ENCODE measurements at places on chromosomes 7 and 10.

- DNase-seq, result no peak
Measured at GRCh38 chr10:93548376-93549071, 17.9 kb upstream of the FFAR4 start.

- no peak for DNase-seq
Measured at GRCh38 chr7:98997846-98998245, 119.5 kb downstream of the TRRAP start.

DNA sequence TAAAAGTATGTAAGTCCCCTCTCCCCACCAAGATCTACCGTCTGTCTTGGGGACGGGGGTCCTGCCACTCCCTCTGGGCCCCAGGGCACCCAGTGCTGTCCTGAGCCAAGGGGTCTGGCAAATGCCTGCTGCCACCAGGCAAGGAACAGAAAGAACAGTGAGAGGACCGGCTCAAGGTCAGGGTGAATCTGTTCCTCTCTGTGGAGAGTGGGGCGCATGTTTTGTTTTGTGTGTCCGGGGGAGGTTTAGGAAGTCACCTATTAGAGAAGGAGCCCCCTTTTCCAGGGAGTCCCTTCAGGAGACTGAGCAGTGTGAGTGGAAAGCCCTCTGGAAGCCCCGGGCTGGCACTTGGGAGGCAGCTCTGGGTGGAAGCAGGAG lies 158.5 kb upstream of the RHEB start:
- DNase-seq, result no peak

DNA sequence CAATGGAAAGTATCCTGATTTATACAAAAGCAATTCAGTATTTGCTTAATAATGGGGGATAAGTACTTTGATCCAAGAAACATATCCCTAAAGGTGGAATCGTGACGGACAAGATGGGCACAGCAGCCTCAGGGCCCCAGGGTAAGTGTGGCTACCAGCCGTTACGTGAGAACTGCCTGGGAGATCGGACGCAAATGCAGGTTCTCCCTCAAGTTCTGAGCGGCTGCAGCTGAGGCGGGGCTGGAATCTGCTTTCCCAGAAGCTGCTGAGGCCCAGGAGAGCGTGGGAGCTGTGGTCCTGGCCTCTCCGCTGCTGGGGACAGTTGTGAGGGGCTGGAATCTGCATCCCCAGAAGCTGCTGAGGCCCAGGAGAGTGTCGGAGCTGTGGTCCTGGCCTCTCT lies 13.5 kb downstream of the FOXL3 start:
- DNase-seq, result no peak

GRCh38 chr7:149719050-149719899 lies 54.1 kb downstream of the ZNF467 start:
- DNase-seq, result no peak

GRCh38 chr10:10883737-10884136 lies 133.9 kb upstream of the CELF2 start:
- no peak for DNase-seq

GRCh38 chr7:76165106-76165972 lies 36.4 kb upstream of the SRRM3 start:
- no peak for DNase-seq

DNA sequence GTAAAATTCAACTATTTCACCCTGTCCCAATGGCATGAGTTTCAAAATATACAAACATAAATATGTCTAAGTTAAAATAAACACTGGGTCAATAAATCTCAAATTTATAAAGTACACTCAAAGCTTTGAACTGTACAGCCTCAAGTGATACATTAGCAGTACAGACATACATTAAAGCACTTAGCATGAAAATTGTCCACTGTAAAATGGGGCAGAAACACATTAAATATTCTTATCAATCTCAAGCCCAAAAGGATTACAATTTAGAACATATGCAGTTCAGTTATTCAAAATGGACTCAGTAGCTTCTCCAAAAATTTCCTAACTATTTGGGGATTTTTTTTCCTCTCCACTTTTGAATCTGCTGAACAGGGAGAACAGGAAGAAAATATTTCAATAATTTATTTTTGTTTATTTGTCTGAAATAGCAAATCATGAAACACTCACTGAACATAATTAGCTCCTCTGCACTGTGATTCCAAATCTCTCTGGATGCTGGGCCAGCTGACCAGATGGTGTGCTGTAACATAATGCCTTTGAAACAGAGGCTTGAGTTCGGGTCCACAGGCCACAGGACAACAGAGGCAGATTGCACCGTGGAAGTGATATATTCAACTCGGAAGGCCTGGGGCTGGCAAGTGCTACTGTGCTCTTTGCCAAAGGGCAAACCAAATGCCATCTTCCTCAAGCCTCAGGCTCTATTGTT lies 248.9 kb upstream of the LRRN3 start:
- DNase-seq, result no peak

- DNase-seq, result no peak
Measured at GRCh38 chr10:6198171-6198570, 4.6 kb upstream of the PFKFB3 start.

DNA sequence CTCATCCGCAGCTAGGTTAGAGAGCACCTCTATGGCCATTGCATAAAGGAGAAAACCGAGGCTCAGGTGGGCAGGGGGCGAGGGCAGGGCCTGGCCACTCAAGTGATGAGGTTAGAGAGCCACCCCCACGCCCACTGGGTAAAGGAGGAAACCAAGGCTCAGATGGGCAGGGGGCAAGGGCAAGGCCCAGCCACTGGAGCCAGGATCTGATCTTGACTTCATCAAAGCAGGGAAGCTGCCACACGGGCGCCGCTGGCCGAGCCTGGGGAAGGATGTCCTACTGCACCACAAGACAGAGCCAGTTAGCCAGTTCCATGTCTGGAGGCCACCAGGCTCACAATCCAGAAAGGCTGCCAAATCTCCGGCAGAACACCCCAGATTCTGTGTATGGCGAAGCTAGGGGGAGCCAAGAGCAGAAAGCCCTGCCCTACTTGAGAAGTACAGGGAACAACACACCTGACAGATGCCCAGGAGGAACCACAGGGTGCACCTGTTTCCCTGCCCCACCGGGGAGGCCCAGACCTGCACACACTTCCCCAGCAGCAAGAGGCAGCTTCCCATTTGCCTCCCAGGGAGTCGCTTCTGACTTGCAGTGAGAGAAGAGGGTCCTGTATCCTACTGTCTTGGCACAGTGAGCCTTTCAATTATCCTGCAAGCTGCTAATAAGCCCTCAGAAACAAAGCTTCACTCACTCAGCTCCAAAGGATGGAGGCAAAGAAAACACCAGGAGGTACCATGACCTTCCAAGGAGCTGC lies 101.9 kb downstream of the TNS3 start:
- DNase-seq, result no peak

DNA sequence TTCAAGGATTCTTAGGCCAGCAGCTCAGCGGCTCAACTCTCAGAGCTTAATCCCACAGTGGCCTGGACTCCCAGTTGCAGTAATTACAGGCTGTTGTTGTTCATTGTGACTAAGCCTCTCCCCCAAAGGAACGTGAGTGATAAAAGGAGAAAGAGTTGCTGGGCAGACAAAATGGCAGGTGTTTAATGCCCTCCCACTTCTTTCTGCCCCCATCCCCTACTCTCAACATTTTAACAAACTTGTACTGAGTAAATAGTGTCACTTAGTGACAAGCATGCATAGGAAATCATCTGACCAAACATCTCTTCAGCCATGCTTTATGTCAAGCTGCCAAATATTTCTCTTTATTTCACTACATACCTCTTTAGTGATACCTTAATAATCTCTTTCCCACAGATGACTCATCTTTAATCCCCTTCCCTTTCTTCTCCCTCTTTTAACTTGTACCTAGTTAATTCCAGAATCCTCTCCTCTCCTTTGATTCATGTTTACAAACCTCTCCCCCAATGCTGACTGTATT lies 12.4 kb upstream of the MTERF1 start:
- DNase-seq, result no peak

- no peak for DNase-seq
Measured at GRCh38 chr10:61993711-61994401, 92.4 kb downstream of the ARID5B start.

DNA sequence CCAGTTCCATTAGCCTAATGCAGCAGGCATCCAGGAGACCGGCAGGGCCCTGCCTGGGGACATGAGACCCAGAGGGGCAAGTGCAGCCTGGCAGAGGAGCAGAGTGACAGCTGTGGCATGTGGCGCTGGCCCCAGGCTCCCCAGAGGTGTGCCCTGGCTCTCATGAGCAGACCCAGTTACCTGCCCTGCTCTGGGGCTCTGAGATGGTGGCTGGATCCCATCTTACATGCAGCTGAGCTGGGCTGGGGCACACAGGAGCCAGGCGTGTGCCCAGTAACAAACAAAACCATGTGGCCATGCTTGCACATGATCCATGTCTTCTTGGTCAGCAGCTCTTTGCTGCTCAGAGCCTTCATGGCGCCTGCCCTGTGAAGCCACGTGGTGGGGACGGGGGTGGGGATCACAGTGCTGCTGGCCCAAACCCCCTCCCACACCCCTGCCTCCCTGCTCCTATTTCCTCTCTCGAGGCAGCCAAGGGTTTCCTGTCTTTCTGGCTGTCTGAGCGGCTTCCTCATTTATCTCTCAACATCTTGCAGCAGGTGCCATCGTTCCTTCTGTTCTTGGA lies 40.3 kb upstream of the GTF2I start:
- DNase-seq, result peak; percentile 8

DNA sequence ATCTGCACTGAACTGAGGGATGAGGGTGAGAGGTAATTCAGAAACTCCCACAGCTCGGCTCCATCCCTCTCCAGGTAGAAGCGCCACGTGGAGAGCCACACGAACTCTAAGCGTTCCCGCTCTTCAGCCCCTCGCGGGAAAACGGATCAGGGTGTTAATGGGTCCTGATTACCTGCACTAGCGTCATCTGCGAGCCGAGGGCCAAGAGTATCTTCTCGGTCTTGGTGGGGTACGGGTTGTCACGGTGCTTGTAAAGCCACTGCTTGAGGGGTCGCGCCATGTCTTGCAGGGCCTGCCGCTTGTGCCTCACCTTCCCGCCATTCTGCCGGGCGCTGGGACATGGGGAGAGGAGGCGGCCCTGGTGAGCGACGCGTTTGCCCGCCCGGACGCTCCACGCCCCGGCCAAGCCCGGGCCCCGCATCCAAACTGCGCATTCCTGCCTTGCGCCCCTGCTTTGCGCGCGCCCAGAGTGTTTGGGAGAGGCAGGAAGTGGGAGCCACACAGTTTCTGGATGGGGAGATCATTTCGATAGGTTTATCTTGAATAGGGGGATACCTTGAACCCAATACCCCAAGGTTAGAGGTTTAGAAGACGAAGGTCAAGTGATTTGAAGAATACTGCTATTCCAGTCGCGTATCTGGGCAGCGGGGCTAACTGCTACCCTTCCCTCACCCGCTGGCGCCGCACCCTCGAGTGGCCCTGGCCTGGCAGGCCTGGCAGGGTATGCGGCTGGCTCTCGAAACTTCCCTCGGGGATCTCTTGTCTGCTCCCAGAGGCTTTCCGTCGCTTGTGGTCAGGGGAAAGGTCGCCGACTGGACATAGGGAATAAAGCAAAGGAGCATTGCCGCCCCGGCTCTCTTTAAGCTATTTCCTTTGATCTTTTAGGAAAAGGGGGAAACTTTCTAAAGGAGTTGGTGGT lies 4.2 kb downstream of the MKX start:
- DNase-seq, result no peak

DNA sequence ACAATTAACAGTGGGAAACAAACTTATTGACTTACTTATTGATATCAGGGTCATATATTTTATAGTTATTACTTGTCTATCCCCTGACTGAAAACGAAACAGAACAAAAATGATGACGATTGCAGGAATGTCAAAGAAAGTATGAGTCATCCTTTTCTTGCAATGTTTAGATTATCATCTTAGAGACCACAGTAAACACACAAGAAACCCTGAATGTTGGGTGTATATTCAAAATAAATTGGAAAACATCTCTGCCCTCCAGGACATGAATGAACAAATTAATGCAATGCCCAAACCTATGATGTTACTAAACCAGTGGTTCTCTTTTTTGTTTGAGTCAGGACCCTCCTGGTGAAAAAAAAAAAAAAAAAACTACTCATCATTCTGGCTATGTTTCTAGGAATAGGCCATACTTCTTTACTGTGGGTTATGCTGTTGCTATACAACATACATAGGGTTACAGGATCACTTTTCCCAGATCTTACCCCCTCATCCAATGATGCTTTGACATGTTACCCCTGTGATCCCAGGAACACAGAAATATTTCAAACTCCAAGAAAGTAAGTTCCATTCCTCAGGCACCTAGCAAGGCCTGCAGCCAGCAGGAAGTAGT lies 623.4 kb upstream of the IGFBP3 start:
- DNase-seq, result no peak

DNA sequence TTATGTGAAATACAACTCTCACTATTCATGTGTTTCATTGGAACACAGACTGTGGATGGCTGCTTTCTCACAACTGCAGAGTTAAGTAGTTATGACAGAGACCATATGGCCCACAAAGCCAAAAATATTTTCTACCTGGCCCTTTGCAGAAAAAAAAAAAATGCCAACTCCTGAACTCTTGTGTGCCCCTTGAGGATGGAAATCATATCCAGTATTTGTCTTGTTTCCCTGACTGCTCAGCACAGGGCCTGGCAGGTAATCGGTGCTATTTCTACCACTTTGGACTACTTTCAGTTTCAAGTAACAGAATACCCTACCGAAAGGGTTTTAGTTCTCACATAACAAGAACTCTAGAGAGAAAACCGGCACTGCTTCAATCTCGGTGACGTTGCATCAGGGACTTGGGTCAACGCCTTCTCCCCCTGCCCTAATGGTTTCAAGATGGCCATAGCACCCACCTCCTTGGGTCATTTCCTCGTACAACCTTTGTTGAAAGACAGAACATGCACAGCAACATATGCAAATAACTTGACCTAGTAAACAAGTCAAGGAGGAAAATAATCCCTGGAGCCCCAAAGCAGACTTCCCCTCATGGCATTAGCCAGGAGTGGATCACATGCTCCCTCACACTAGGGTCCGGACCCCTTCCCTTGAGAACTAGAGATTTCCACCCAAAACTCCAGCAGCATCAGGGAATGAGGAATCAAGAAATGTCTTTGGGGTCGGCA lies 11.8 kb upstream of the GPNMB start:
- DNase-seq, result no peak

DNA sequence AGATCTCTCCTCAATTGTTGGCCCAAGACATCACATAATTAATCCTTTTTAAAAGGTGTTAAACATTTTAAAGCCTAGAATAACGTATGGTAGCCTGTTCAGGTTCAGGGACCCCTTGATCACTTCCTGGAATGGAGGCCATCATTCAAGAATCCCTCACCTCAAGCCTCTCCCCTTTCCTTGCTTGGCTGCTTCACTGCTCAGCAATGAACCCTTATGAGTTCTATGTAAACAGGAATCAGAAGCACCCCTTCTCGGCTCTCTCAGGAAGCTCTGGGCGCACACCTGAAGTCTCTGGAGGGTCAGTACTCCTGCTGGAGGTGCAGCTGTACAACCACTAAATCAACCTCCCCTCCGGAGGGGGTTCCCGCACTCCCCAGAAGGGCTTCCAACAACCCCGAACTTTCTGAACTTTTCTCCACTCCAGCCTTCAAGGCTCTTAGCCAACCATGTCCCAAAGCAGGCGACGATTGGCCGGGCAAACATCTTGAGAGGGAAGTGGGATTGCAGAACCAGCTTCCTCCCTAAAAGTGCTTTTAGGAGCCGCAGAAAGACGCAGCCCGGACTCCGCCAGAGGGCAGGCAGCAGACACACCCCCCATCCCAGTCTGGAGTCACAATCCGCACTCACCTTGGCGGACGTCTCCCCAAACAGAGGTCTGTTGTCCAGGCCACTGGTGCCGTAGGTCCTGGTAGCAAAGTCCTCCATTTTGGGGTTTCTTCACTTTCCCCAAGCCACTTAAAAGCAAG lies 562 bp downstream of the TMEM243 start:
- DNase-seq, result no peak

- DNase-seq, result no peak
Measured at GRCh38 chr10:2150288-2150687, 413.0 kb upstream of the ADARB2 start.
